ENCODE measurements at places on chromosomes 13 and 19. TPM values are rescaled to one million over a fixed set of nuclear protein-coding genes. Genes with fewer than 3 reads are reported as not detected.

DNA sequence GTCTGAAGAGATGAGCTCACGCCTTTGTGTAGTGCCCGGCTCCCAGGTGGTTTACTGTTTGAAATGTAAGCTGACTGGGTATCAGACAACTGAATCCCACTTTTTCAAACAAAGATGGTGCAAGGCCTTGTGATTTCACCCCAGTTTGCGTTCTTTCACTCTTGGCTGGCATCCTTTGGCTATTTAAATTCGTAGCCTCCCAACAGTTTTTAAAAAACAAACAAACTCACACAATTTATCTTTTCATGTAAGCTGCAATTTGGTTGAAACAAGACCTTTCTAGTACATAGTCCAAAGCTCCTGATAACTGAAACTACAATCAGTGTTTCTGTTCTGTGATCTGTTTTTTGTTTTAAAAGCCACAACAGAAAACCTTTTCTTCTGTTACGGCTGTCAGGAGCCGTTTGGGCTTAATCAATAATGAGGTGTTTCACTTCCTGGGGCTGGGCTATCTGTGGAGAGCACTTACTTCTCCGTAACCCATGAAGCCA lies 65.1 kb upstream of the NPAS1 start:
- no peak for DNase-seq

DNA sequence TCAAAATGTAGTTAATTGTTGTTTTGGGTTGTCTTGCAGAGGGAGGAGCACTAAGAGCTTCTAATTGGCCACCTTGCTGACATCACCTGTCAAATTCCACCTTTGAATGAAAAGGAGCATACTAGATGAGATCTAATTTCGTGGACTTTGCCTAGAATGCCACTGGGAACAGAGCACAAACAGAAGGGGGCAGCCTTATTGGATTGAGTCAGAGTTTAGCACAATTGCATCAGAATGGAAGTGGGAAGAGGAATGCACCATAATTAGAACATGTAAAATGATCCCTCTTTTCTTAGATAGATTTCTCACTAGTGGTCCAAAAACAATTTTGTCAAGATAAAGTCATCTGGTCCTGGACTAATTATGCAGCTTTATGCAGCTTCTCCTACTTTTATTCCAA lies 1552.2 kb downstream of the PCDH9 start:
- DNase-seq = no peak

Gene VAV1
- 73.4 TPM for total RNA-seq

- DNase-seq = no peak
Measured at GRCh38 chr19:41367848-41368301, 3.9 kb upstream of the B9D2 start.

- DNase-seq = peak; percentile 95
Measured at GRCh38 chr13:48975856-48976575, at the start of gene FNDC3A. TSS of gene FNDC3A (plus strand) at chr13:48975912. CDS start at chr13:49006191, 30,279 bp downstream.

DNA sequence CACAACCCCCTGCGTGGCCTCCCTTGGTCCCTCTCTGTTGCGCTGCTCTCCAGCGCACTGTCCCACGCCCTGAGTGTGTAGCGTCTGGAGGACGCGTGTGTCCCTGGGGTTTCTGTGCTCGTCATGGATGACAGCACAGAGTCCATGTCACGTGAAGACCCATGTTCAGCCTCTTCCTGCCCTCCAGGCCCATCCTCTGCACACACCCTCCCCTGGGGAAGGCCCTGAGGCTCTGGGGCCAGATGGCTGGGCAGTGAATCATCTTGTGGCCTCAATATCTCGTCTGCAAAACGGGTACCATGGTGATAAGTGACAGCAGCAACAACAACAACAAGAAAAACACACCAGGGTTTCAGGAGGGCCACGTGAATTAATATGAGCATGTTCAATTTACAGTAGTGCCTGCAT lies 71.5 kb upstream of the ARHGEF7 start:
- no peak for DNase-seq

- DNase-seq = peak; percentile 57
Measured at GRCh38 chr13:99351772-99352171, 44.6 kb upstream of the GPR183 start.

Gene TEX29
- total RNA-seq = 0.30 TPM

DNA sequence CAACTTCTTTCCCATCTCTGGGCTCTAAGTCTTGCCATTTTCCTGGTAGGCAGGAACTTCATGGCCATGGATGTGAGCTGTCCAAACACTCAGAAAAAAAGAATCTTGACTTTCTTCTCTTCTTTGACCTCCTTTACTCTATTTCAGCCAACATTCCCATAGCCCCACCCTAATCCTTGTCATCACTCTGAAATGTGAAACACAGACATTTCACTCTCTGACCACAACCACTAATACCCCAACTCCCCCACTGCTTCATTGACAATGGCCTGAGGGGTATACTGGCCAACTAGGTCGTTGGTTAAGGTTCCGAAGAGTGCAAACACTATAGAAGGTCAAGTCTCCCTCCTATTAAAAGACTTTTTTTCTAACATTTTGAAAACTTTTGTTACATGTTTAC lies 4.7 kb upstream of the CYP2A13 start:
- no peak for DNase-seq

DNA sequence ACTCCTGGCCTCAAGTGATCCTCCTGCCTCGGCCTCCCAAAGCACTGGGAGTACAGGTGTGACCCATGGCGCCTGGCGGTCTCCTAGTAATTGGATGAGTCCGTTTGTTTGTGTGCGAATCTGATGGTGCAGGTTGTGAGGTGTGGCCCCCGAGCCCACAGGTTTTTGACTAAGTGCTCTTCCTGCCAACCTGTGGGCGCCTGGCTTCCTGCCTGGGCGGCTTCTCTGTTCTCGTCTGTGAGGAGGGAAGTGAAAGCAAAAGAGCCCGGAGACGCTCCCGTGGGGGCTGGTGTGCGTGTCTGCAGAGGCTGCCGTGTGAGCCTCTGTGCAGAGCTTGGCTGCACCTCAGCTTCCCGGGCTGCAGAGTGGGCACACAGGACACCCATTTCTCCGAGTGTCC lies 10.0 kb downstream of the ARHGAP45 start:
- DNase-seq = peak; percentile 97

GRCh38 chr13:38483623-38484022 lies 134.0 kb downstream of the UFM1 start:
- no peak for DNase-seq

DNA sequence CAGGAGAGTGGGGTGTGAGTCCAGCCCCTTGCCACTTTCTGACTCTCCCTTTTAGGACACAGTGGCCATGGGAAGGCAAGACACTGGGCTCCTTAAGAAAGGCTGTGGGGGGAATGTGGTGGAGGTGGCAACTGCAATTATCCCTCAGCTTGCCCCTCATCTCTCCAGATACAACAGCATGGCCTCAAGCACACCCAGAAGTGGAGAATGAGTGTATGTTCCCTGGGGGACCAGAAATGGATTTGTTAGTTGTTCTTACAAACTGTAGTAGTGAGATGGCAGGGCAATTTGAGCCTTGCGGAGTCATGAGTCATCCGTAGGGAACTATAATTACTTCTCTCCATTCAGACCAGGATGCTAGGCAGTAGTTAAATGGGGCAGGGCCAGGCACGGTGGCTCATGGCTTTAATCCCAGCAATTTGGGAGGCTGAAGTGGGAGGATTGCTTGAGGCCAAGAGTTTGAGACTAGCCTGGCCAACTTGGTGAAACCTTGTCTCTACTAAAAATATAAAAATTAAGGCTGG lies 25.6 kb upstream of the CXCL17 start:
- no peak for DNase-seq

- no peak for DNase-seq
Measured at GRCh38 chr13:32323912-32324311, 8.6 kb downstream of the BRCA2 start.

DNA sequence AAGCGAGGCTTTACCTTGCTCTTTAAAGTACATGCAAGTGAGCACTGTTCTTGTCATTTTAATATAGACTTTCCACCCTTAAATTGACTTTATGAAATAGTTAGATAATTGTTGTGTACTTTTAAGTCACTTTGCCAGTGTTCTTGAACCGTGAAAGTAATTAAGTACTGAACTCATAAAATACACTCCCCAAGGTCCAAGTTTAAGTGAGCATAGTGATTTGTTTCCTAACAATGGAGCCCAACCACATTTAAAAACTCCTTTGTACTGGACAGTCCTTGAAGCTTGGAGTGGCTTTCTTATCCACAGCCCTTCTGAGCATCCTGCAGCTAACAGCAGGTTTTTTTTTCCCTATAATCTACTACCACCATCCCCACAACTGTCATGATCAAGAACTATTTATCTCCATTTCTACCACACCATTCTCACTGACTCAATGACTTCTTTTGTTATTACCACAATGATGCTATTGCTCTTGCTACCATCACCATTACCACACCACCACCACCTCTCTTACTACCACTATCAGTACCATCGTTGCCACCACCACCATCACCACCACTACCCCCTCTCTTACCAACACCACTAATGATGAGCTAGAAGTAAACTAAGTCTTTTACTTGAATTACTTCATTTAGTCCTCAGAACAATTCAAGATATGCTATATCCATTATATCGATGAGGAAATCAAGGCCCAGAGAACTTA lies 452.6 kb downstream of the DIAPH3 start:
- no peak for DNase-seq

Gene SLC6A16
- total RNA-seq = 0.42 TPM

GRCh38 chr13:33096886-33097605 lies 80.8 kb downstream of the KL start:
- DNase-seq = no peak

DNA sequence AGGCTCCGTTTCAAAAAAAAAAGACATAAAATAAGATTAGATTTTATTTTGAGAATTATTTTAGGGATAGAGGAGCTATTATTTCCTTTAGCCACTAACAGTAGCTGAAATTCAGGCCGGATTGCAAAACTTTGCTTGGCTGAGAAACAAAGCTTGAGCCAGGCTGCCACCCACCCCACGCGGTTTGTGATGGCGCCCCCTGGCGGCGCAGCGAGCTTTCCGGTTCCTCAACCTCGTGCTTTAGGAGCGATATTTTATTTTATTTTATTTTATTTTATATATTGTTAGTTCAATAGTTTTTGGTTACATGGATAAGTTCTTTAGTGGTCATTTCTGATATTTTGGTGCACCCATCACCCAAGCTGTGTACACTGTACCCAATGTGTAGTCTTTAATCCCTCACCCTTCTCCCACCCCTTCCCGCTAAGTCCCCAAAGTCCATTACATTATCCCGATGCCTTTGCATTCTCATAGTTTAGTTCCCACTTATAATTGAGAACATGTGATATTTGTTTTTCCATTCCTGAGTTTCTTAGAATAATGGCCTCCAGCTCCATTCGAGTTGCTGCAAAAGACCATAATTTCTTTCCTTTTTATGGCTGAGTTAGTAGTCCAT lies 19.8 kb upstream of the CEACAM4 start:
- DNase-seq = peak; percentile 77

DNA sequence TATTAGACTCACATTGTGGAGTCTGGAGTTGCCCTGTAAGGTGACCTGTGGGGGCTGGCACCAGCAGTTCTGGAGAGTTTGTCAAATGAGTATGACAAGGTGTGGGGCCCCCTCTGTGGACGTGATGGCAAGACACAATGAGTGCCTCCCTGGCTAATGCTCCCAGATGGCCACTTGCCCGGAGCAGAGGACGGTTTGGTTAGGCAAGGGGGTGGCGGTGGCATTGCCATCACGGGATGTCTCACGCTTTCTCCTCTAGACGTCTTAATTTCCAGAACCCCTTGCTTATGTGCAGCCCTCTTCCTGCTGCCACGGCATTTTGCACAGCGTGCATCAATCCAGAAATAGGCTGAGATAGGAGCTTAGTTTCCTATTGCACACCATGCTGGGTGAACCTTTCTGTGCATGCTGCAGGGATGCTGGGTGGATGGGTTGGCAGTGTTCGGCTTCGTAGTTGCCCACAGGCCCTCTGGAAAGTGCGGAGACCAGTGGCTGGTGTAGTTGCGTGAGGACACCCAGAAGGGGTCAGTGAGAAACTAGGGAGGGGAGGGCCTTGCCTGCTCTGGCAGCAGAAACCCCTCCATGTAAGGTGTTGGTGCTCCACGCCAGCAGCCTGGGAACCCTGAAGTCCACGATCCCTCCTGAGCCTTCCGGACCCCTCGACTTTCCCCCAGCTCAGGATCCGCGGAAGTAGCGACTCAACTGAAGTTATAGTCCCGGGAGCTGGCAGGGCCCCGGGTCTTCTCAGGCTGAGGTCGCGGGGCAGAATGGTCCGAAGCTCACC lies 18.1 kb upstream of the LRP3 start:
- DNase-seq = peak; percentile 34

Gene ZNF700
- 14.5 TPM for total RNA-seq

Gene RNF17
- total RNA-seq = 0.47 TPM

DNA sequence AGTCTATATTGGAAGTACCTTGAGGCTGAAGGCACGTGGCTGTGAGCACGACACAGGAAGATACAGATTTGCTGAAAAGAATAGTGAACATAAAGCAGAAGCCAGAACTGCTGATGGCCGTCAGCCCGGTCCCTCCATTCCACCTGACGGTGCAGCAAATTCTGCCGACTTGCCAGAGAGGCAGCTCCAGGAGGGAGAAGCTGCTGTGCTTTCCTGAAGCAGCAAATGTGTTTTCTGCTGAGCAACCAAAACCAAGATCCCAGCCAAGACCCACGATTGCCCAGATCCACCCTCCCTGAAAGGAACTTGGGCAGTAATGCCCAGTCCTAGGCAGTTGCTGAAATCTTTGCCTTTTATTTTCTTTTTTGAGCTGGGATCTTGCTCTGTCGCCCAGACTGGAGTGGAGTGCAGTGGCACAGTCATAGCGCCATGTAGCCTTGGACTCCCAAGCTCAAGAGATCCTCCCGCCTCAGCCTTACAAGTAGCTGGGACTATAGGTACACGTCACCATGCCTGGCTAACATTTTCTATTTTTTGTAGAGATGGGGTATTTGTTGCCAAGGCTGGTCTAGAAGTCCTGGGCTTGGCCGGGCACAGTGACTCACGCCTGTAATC lies 7.0 kb upstream of the RCN3 start:
- DNase-seq = no peak

GRCh38 chr13:96450326-96451020 lies 360.6 kb downstream of the HS6ST3 start:
- DNase-seq = no peak

Gene MRPL4
- 140 TPM for total RNA-seq

GRCh38 chr13:104466016-104466415 lies 1399.8 kb upstream of the SLC10A2 start:
- no peak for DNase-seq

DNA sequence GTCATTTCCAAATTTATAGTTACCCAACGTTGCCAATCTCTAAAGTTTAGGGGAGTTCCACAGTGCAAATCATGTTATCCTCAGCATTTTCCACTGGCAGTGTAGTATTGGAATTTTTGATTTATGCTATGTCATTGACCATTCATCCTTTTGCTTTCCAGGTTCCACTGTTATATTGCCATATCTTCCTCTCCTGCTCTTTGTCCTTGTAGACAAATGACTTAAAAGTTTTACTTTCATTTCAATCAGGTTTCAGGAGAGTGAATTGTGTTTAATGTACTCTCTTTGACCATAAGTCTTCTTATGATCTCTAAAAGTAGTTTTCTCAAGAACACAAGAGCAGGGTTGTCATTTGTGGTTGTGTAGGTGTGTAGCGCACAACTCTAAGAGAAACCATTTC lies 274.6 kb downstream of the COG6 start:
- no peak for DNase-seq

- DNase-seq = no peak
Measured at GRCh38 chr13:107790397-107790796, 424.9 kb downstream of the LIG4 start.

Gene MBD3L3
- total RNA-seq = not detected
